ENCODE measurements at places on chromosomes 2 and 18.

DNA sequence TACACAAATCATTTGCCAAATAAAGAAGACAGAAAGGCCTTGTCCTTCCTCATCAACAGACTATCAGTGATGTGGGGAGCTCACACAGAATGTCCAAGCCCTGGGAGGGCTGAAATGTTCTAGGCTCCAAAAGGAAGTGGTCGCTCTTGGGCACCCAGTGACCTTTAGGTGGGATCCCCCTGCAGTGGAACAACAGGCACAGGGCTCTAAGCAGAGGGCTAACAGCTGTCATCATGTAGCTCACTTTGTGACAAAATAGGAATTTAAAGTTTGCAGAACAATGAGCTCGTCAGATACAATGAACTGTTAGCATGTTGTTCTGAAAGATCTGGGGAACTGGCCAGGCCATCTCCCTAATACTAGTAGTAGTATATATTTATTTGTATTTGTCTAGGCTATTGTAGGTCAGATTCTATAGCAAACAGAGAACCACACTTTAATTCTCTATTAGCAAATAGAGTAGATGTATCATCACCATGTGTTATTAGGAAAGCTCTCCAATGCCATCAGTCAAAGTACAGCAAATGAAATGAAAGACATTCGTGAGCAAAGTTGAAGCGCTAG is 151.5 kb upstream of the MAP3K20 start:
- no peak for DNase-seq

DNA sequence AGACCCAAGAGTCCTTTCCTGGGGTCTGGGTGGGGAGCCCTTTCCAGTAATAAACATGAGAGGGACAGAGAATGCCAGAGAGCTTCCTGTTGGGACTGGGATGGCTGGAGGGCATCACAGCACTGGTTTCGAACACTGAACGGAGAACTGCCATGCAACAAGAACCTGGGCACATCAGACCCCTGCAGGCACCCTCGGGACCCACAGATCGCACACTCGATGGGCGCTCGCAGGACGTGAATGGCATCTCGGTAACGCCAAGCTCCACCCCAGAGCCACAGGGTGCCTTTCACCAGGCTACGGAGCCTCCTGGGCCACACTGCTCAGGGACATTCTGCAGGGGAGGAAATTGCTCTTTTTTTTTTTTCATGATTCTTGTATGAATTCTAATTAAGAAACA is 25.1 kb downstream of the SLC66A2 start:
- no peak for DNase-seq

GRCh38 chr18:55318951-55319441 is 269.0 kb downstream of the TCF4 start:
- DNase-seq: no peak

DNA sequence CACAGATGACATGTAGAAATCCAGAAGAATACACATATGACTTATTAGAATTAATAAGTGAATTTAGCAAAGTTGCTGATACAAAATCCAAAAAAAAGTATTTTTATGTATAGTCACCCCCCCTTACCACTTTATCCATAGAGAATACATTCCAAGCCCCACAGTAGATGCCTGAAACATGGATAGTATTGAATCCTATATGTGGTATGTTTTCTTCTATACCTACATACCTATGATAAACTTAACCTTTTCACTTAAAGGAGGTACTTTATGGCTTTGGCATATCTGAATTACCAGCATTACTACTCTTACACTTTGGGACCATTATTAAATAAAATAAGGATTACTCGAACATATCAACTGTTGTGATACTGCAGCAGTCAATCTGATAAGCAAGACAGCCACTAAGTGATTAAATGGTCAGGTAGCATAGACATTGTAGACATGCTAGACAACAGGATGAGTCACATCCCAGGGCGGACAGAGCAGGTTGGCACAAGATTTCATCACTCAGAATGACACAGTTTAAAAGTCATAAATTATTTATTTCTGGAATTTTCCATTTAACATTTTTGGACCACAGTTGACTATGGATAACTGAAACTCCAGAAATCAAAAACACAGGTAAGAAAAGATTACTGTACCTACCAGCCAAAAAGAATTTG is 208.2 kb upstream of the CHAC2 start:
- no peak for DNase-seq

DNA sequence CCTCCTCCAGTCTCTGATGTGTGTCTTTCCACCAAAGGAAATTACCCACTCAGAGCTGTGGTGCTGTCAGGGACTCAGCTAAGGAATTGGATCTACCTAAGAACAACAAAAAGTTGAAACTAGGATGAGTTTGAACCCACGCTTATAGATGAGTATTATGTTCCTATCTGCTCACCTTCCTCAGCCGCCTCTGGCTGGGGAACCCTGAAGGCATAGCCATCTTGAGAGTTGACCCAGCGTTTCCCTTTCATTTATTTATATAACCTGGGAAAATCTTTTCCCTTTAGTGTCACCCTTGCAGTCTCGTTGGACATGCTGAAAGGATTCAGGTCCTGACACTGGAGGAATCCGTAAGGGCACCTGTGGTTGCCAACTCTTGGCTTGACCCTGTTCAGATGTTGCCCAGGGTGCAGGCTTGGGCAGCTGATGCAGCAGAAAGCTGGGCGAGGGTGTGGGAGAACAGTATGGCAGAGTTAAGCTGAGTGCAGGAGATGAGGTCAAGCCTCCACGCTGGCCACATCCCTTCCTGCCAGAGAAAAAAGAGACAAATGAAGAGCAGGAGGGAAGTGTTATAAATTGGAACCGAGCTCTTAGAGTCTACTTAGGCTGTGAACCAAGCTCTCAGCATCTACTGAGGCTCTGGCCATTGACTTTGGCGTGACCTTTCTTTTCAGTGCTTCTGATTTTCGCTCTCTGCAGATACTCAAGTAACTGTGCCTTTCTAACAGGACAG is 1.9 kb downstream of the CDH20 start:
- no peak for DNase-seq

DNA sequence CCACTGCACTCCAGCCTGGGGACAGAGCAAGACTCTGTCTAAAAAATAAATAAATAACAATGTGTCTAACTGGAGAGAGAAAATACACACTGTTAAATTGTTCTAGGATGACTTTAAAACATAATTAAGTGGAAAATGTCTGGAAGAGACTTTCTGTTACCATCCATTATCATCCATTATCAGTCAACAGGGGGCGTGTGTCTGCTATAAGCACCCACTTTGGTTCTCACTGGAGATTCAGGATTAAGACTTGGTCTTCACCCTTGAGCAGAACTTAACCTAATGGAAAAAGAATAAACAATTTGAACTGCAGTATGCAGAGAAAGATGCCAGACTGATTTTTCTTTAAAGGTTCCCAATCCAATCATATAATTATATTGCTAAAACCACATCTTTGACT is 999.8 kb upstream of the GYPC start:
- DNase-seq: no peak

GRCh38 chr18:79747156-79747845 is 50.4 kb upstream of the KCNG2 start:
- no peak for DNase-seq

- DNase-seq: no peak
These were observed 183.5 kb downstream of the PAX3 start for GRCh38 chr2:222115296-222115695.

- no peak for DNase-seq
These were observed 6.3 kb upstream of the NRP2 start for GRCh38 chr2:205675861-205676516.

DNA sequence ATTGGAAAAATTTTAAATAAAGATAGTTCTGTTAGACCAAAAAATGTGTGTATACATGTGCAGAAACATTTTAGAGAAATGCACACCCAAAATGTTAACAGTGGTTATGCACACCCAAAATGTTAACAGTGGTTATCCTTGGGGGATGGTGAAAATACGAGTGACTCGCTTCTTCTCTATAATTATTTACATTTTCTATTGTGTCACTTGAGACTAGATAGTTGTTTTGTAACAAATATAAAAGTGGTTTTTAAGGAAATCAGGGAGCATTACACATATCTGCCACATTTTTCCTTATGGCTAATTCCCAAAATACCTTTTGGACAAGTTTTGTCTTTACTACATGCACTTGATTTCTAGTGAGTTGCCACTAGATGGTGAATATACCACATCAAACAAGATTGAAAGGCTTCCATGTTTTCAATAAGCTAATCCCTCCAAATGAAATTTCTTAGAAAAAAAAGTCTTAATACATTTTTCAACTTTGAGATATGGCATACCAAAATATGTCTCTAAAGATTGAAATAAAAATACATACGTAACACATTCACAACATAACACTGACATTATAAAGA is 9.0 kb upstream of the HIBCH start:
- DNase-seq: no peak

- no peak for DNase-seq
These were observed 61.5 kb downstream of the G6PC2 start for GRCh38 chr2:168962636-168963035.

DNA sequence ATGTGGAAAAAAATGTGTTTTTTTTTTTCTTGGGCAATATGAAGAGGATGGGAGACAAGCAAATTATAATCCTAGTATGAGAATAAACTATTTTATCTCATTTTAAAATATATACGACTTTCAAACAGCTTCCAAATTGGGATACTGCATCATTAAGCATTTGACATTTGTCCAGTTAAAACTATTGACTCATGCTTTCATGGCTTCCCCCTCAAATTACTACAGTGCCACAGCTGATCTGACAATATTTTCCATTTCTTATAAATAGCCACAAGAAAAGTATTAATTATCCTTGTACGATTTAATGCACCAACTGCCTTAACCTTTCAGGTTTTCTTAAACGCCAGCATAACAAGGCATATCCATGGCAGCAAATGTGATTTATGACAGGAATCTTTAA is 1134.8 kb upstream of the ZEB2 start:
- DNase-seq: no peak

GRCh38 chr2:210250622-210251021 is 25.4 kb upstream of the ACADL start:
- no peak for DNase-seq

- DNase-seq: no peak
These were observed 329.6 kb upstream of the ACVR2A start for GRCh38 chr2:147515213-147515612.

- DNase-seq: no peak
These were observed 98.3 kb upstream of the ZBTB14 start for GRCh38 chr18:5393779-5394178.

- no peak for DNase-seq
These were observed 50.5 kb upstream of the ST8SIA3 start for GRCh38 chr18:57301573-57302559.

GRCh38 chr2:64391424-64391823 is 62.5 kb upstream of the LGALSL start:
- DNase-seq: no peak

GRCh38 chr2:121075641-121076497 is 209.1 kb downstream of the TFCP2L1 start:
- no peak for DNase-seq

DNA sequence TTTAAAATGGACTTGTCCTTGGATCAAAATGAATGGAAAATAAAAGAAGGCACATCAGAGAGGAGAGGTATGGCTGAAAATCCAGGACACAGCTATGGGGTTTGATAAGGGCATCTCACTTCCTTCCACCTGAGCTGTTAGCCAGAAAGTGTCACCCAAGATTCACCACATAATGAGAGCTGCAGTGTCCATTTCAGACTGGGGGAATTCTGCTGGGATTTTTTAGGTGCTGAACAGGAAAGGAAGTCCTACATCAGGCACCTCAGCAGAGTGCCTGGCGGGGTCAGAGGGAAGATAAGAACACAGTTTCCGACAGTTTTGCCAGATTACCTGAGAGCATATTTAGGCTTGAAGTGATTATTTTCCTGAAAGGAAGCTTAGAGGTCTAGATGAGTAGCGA is 187.6 kb upstream of the HNMT start:
- DNase-seq: no peak

- no peak for DNase-seq
These were observed 31.1 kb downstream of the SERTAD2 start for GRCh38 chr2:64622443-64623241.

- no peak for DNase-seq
These were observed 234.0 kb downstream of the ZNF407 start for GRCh38 chr18:74831571-74832250.

DNA sequence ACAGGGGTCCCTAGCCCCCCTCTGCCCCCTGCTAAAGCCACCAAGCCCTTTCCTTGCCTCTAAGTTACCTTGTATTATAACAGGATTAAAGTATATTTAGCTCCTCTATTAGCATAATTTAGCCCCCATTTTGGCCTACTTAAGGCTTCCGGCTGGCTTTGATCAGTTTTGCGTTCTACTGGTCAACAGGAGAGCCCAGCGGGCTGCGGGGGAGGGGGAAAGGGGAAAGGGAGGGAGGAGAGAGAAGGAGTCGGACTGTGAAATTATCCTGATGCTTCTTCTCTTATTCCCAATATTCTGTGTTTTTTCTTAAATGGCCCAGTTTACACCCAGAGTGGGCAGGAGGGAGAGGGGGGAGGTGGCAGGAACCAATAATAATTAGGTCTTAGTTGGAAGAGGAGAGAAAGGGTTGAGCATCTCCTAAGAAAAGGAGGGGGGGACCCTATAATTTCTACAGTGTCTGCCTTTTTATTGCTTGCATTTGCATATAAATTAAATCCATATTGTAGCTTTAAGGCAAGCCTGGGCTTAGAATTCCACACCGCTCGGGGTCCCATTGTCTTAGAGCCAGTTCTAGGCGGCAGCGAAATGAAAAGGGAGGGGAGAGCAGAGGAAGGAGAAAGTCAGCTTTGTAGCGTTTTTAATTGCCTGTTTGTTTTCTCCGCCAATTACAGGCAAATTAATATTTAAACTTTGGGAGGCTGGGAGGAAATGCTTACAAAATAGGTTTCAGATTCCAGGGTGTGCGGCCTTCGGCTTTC is 39.6 kb downstream of the EN1 start:
- DNase-seq: no peak

- no peak for DNase-seq
These were observed 8.3 kb downstream of the IL1B start for GRCh38 chr2:112828251-112828691.

DNA sequence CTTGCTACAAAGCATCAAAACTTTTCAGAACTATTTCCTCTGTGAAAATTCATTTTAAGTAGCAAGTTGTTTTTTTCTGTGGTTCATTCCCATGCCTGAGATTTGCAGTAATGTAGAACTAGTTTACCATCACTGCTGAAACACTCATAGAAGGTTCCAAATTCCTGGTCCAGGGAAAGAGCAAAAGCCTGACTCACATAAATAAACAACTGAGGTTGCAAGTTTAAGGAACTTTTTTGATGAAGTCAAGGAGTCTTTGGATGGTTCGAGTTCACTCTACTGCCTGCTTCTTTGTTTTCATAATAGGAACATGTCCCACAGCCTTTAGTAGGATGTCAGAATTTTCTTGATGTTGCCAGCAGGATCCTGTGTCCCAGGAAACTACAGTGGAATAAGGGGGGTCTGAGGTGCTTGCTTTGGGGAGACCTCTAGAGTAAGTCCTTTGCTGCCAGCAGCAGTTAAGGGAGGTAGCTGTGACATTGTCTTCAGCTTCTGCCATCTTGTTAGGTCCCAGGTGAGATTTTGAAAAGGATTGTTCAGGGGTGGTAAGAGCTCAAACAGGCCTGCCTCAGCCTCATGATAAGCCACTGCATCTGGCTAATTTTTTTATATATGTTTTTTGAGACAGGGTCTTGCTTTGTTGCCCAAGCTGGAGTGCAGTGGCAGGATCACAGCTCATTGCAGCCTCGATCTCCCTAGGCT is 43.9 kb downstream of the ACSL3 start:
- no peak for DNase-seq
